ENCODE measurements at places on chromosomes 7 and 10.

GRCh38 chr7:92916770-92917224 lies 80.4 kb upstream of the CDK6 start:
- DNase-seq = no peak

DNA sequence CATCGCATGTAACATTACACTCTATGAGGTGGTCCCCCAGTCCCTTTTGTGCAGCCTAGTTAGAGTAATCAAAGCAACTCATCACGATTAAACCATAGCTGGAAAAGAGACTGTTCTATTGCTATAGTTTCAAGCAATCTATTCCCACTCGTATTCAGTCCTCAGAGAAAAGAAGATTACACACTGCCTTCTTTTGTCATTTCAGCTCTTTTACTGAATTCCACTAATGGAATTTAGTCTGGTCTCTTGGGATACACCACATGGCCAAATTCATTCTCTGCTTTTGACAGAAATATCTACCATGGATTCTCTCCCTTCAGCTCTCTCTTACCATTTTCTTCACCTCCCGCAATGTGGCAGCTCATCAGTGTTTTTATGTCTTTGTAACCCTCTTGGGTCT lies 108.9 kb upstream of the HDAC9 start:
- DNase-seq = no peak

GRCh38 chr10:4069491-4069890 lies 284.5 kb upstream of the KLF6 start:
- no peak for DNase-seq

DNA sequence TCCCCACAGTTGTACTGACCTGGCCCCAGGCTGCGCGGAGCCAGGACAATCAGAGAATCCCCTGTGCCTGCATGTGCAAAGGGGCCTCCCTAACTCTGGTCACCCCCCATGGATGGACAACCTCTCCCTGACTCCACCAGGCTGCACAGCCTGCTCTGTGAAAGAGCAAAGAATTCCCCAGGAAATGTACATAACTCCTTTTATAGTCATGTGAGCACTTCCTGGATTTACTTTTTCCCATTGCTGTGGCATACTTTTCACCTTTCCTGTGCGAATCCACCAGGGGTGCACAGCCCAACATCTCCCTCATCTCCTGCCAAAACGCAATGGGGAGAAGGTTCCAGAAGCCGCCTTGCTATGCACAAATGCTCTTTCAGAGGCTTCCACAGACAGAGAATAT lies 27.9 kb downstream of the FGFR2 start:
- DNase-seq = no peak

DNA sequence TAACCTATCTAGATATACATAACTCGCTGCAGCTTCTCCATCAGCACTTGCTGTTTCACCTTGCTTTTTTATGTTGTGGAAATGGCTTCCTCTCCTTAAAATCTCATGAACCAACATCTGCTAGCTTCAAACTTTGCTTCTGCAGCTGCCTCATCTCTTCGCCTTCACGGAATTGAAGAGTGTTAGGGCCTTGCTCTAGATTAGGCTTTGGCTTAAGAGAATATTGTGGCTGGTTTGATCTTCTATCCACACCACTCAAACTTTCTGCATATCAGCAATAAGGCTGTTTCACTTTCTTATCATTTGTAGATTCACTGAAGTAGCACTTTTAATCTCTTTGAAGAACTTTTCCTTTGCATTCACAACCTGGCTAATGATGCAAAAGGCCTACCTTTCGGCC lies 49.2 kb upstream of the AGR3 start:
- DNase-seq = no peak

- DNase-seq = no peak
Observed at GRCh38 chr7:65390588-65390987, 16.9 kb downstream of the ZNF92 start.

GRCh38 chr7:153382641-153383101 lies 623.1 kb downstream of the ACTR3B start:
- DNase-seq = no peak

- DNase-seq = no peak
Observed at GRCh38 chr10:119341459-119342301, 134.3 kb downstream of the GRK5 start.

- no peak for DNase-seq
Observed at GRCh38 chr10:109941236-109941862, 18.0 kb upstream of the XPNPEP1 start.

All from DMS 273 treated with DMSO at 0.1 percent for 48 hours (cell line).